GM04504 (cell line): ENCODE measurements at places on chromosomes 3 and 15.

GRCh38 chr3:179410999-179411398, 40.3 kb downstream of the GNB4 start:
- DNase-seq, result no peak

DNA sequence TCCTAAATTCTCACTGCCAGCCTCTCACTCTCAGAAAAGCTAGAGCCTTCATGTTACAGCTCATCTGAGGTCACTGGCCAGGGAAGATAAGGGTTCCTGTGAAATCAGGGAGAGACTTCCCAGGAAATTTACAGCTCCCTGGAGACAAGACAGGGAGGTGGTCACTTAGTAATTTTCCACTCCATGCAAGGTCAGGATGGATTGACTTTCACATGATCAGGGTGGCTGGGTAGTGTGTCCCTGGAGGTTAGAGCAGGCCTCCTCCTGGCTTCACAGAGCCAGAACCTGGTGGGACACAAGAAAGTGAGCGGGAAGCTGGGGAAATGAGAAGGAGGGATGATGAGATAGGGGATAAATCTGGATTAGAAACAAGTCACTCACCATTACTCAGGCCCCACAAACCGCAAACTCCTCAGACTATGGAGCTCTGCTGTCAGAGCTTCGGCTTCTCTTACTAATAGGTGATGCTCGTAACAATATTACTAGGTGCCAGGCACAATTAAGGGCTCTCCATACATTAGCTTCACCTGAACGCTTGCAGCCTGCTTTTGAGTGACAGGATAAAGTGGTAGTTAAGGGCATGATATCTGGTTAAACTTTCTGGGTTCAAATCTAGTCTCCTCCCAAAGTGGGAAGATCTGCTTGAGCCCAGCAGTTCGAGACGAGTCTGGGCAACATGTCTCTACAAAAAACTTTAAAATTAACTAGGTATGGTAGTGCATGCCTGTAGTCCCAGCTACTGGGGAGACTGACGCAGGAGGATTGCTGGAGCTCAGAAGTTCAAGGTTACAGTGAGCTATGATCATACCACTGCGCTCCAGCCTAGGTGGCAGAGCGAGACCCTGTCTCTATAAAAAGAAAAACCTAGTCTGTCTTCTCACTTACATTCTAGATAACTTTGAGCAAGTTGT, 24.9 kb downstream of the DUOX2 start:
- no peak for DNase-seq

GRCh38 chr15:35854316-35854715, 308.4 kb upstream of the DPH6 start:
- DNase-seq, result no peak

GRCh38 chr3:123424999-123425712, 23.7 kb downstream of the ADCY5 start:
- DNase-seq, result no peak

DNA sequence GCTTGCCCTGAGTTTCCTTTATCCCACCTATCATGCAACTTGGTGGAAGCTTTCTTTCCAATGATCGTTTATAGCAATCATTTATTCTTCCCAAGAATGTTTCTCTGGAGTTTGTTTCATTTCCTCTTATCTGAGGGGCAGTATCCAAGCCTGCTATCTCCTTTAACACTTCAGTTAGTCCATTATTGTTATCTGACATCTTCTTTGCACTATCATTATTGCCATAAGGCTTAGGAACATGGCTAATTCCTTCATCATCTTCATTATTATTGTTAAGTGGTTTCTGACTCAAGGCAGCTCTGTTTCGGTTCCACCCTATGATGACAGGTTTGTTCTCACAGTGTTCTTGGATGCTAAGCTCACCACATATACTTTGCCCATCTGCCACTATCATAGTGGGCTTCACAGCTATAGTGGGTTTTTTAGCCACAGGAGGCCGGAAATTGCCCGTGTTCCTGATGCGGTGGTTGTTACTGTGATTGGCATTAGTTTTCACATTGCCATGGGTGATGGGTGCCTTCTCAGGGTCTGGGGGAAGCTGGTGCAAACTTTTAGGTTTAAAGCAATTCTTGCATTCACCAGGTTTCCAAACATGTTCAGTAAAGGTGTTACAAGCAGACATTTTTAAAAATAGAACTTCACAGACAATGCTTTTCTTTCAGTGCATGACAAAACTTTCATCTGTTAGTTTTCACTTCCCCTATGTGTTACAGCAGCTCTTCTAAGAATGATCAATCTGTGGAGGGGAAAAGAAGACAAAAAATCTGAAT, 110.6 kb upstream of the TSPAN3 start:
- no peak for DNase-seq
